ENCODE measurements at places on chromosomes 13 and 19.

DNA sequence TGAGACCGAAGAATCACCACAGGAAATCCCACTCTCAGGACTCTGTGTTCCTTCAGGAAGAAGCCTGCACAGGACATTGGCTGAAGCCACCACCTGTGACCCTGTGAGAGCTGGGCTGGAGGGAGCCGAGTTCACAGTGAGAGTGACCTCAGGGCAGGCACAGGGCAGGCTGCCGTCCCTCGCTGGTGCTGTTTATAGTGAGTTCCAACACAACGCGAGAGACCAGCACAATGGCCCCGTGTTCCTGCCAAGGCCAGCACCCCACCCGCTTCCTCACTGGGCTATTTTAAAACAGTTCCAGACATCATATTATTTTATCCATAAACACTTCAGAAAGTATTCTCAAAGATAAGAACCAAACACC lies 18.4 kb upstream of the GAS6 start:
- no peak for DNase-seq

GRCh38 chr13:31625115-31625514 lies 114.2 kb upstream of the RXFP2 start:
- DNase-seq: no peak

GRCh38 chr19:38039966-38040365 lies 133.0 kb downstream of the SIPA1L3 start:
- DNase-seq: no peak

DNA sequence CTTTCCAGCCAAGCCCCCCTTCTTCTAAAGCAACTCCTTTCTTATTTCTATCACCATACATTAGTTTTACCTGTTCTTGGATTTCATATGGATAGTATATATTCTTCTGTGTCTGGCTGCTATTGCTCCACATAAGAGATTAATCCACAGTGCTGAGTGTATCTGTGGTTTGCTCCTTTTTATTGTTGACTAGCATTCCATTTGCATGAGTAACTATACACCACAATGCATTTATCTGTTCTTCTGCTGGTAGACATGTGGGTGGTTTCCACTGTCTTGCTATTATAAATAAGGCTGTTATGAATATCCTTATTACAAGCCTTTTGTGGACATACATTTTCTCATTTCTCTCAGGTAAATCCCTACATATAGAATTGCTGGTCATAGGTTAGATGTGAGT lies 138.2 kb downstream of the SLC7A1 start:
- no peak for DNase-seq

GRCh38 chr19:47779524-47780214 lies 1.2 kb downstream of the SELENOW start:
- DNase-seq: no peak

DNA sequence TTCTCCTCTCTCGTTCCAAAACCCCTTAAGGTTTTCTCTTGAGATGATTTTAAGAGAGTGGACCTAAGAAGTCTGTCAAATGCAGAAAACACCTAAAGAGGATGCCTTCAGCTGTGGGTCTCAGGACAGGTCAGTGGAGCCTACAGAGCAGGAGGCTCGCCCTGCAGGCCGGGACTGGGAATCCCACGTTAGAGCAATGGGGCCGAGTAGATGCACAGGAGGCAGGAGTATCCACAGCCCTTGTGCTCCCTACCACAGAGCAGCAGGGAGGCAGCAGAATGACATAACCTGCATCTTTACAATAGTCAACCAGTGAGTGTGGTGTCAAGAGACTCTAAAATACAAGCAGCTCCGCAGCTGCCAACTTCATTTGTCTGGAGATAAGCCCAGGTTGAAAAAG lies 229.4 kb downstream of the MTUS2 start:
- DNase-seq: no peak

DNA sequence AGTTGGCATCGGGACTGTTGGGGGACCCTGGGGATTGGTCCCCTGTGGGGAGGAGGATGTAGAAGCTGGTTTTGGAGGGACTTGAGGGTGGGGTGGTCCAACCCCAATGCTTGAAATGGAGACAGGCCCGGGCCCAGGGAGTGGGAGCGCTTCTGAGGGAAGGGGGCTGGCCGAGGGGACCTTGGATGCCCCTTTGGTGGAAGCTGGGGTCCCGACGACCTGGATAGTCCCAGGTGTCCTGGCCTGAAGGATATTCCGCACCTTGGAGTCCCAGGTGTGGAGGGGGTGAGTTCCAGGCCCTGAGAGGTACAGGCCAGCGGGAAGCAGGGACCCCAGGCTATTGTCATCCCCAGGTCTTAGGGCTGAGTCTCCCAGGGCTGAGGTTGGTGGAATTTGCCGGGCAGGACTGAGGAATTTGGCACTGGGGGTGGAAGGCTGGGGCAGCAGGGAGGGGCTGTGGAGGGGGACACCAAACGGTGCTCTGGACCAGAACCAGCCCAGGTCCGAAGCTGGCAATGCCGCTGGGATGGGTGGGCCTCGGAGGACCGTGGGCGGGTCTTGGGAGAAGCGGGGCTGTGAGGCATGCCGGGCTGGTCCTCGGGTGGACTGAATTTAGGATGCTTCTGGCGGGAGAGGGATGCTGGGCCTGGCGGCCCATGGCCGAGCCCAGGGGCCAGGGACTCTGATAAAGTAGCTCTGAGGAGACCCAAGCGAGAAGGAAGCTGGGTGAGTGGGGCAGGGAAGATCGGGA lies 1.8 kb downstream of the HDGFL2 start:
- DNase-seq: no peak

DNA sequence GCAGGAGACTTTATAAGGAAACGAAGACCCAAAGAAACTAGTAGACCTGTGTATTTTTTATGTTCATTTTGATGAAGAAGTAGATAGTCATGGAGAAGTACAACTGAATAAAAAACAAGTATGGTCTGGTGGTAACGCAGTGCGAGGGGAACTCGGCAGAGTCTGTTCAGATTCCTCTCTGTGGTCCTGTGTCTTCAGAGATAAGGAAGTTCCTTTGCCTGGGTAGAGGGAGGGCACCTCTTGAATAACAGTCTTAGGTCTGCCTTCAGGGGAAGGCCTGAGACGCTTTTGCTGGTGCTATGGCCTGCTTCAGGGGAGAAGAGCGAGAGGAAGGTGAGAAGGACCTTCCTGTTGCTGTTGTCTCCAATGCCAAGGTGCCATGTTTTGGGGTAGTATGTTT lies 25.9 kb upstream of the SLC46A3 start:
- no peak for DNase-seq

- no peak for DNase-seq
These were observed 107.0 kb downstream of the ZNF536 start for GRCh38 chr19:30479231-30479630.

DNA sequence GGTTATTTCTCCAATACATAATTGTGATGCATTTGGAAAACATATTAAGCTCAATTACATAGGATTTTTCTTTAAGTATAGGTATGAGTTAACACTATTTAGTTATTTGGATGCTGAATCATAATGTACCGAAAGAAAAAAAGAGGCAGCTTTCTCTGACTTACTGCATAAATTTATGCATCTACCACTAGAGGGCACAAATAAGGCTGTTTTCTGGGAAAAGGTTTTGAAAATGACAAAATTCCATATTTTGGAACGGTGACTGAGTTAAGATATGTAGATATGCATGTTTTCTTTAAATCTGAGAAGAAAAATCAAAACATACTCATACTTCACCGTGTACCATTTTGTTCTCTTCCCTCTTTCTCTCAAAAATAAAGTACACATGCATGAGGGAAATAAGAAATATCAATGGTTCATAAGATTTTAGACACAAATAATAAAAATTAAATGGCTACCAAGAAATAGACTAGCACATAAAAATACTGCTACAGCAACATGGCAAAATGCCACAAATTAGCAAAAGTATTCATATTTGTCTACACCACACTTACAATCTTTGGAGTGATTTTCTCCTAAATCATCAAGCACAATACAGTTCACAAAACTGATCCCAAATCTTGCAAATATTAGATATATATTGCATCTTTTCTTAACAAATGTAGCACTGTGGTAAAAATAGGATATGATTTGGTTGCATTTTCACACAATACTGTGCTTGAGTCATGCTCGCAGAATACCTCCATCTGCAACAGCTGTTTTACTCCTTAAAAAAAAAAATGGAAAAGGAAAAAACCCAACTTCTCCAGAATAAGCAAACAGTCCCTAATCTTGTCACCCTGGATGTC lies 260.0 kb downstream of the FGF14 start:
- DNase-seq: peak; percentile 8

DNA sequence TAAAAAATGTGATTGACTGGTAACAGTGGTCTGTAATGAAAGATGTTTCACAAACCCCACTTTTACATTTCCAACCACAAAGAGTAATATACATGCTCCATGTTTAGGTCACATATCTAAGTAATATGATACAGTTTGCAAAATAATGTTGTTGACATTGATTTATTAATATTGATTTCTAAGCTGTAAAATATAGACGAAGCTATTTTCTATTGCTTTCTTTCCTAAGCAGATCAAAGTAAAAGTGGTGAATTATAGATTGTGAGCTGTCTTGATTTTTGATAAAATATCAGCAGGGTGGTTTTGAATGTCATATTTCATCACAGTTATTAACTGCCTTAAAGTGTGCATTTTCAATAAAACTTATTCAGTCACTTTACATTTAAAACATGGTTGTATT lies 2292.8 kb downstream of the PCDH9 start:
- DNase-seq: no peak

DNA sequence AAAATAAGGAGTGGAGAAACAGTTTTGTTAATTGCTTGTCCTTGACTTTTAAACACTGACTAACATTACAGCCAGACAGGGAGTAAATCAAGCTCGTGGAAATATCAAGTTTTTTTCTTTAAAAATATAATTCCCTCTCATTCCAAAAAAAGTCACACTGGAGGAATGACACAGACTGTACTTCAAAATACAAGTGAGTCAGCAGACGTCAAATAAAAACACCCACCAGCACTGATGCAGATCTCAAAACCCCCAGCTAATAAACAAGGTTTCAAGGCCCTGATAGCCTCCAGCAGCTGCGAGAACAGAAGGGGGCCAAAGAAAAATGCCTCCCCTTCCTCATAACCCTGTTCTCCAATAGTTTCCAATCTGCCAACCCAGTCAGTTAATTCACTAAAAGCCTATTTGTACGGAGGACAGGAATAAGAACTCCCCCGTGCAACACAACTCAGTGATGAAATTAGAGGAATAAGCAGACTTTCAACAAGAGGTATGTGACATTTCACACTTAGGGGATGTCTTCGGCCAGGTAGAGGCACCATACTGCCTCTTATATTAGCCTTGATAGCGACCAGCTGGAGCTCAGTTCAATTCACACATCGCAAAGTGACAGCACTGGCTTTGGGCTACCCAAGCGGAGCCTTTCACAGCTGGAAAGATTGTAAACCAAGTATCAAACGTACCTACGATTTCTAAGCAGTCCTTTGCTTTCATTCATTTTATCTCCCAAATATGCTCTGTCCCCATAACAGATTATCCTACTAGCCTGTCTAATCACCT lies 561.0 kb upstream of the KLF12 start:
- DNase-seq: no peak

- DNase-seq: no peak
These were observed 490.4 kb downstream of the DIAPH3 start for GRCh38 chr13:59673286-59673685.

DNA sequence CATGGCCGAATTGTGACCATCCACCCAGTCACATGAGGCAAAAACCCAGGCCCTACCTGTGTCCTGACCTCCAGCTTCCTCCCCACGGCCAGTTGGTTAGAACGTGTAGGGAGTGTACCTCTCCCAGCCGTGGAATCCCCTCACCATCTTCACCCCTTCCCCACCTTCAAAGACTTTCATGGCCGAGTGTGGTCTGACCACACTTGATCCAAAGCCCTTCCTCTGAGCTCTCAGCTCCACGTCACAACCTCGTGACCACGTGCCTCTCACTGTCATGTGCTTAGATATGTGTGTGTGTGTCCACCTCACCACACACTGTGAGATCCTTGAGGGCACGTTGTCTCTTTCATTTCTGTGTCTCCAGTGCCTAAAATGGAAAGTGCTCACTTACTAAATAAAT lies 48.6 kb upstream of the UBE2L5 start:
- no peak for DNase-seq

GRCh38 chr19:17450264-17451075 lies 2.0 kb upstream of the TMEM221 start:
- DNase-seq: no peak

DNA sequence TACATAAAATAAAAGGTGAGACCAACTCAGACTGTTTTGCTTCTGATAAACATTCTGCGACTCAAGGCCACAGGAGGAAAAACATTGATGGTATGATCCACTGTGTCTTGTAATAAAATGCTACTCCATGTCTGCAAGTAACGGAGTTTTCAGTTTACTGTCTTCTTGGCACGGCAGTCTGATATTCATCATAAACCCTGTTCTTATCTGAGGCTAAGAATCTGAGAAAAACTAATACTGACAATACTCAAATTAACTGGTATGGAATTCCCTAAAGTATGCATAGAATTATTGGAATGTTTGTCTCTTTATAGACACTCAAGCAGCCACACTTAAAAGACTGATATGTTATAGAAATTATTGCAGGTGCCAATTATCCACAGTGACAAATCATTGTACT lies 125.5 kb downstream of the TBC1D4 start:
- no peak for DNase-seq

DNA sequence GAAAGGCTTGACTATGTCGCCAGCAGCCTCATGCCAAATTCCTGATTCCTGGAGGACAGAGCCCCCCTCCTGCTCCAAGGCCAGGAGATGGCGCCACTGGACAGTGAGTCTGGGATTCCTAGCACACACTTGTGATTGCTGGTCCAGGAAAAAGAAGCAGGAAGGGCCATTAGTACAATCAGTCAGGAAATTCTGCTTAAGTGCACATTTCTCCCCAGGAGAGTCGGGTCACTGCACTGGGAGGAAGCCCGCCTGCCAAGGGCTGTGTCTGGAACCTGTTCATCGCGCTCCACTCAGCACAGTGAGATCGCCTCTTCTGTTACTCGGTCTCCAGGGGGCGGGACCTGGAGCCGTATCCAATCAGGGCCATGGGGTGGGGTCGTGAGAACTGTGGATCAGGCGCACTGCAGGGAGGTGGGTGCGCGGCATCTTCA lies 65.1 kb downstream of the ZNF823 start:
- DNase-seq: no peak

- DNase-seq: no peak
These were observed 22.0 kb upstream of the RB1 start for GRCh38 chr13:48281556-48281955.

GRCh38 chr19:57338877-57339276 lies 12.2 kb upstream of the ZNF304 start:
- no peak for DNase-seq

- no peak for DNase-seq
These were observed 2.8 kb downstream of the COL4A2 start for GRCh38 chr13:110309661-110310524.

DNA sequence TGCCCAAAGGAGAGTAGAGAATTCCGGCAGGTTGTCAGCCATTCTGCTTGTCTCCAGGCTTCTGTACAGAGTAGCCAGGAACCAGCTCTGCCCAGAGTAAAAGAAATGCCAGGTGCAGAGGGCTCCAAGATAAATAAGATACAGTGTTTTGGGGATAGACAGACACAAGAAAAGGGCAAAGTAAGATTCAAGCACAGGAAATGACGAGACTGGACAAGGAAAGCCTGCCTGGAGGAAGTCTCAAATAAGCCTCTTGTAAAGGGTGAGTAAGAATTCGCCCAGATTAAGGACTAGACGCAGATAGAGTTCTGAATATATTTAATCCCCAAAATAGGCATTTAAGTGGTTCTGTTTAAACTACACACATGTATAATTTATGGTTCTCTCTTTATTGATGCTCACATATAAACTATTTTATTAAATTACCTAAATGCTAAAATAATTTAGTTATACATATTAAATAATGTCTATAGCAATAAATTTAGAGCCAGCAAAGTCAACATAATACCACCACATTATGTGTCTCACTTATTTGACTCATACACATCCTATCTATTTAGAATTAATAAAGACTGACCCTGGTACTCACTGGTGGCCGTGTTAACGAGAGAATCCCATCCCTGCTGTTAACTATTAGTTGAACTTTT lies 98.4 kb upstream of the RAP2A start:
- DNase-seq: no peak

Data from NCI-H1105 treated with DMSO at 0.1 percent for 48 hours (cell line).